Sciatic nerve (tissue), 2 donors: ENCODE measurements at places on chromosomes 12 and 14.

GRCh38 chr12:84397263-84397662 is 515.3 kb downstream of the SLC6A15 start:
- DNase-seq, result no peak

- no peak for DNase-seq
Observed at GRCh38 chr14:104694475-104694950, 5.1 kb downstream of the INF2 start.

DNA sequence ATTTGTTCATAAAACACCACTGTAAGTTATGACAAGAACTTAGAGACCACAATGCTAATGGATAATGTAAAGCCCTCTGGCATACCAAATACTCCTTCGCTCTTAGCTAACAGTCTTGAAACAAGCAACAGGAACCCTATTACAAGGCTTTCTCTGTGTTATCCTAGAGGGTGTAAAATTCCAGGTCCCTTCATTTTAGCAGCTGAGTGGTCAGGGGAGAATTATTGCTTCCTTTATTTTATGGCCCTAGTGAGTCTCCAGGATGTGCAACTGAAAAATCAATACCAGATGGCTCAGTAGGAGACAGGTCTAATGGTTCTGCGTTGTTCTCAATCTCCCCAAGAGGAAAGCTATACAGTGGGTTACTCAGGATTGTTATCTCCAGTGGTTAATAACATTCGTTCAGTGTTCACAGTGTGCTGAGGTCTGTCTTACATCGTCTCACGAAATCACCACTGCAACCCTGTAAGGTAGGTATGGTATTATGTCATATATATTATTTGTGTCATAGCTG is 172.7 kb upstream of the CNOT2 start:
- DNase-seq, result no peak

DNA sequence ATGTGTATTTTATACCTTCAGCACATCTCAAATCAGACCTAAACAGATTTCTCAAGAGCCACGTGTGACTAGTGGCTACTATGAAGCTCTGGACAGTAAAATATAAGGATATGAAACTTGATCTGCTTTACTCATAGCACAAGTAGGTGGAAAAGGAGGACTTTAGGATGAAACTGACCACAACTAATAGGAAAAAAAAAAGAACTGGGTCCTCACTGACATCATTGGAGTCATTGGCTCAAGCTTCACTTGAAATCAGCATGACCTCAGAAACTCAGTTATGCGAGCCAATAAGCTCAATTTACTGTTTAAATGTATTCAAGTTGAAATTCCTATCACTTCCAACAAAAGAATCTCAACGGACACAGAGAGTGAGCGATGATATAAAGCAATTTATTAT is 34.1 kb upstream of the CIT start:
- DNase-seq, result no peak

GRCh38 chr12:6377667-6377994 is 2.3 kb upstream of the SCNN1A start:
- DNase-seq, result no peak
